ENCODE measurements at places on chromosomes 6 and 20. TPM values are rescaled to one million over a fixed set of nuclear protein-coding genes. Genes with fewer than 3 reads are reported as not detected.

Gene IRAK1BP1
- 1.6 TPM for total RNA-seq

Gene OR12D3
- not detected for total RNA-seq

Gene SMLR1
- not detected for total RNA-seq

Gene ZNF165
- total RNA-seq: 0.39 TPM

Gene TAP1
- total RNA-seq: 40.7 TPM

Gene GATA5
- total RNA-seq: not detected

Gene SFTA2
- total RNA-seq: not detected

Gene PNPLA1
- not detected for total RNA-seq

Gene COL9A3
- total RNA-seq: 0.38 TPM

Gene CTCFL
- not detected for total RNA-seq

Gene CCN2
- 178 TPM for total RNA-seq

Gene PMEPA1
- 0.51 TPM for total RNA-seq

Gene LEMD2
- total RNA-seq: 24.6 TPM

Measured in dermis microvascular lymphatic vessel endothelial cell (primary cell).